ENCODE measurements at places on chromosomes 16 and 17.

DNA sequence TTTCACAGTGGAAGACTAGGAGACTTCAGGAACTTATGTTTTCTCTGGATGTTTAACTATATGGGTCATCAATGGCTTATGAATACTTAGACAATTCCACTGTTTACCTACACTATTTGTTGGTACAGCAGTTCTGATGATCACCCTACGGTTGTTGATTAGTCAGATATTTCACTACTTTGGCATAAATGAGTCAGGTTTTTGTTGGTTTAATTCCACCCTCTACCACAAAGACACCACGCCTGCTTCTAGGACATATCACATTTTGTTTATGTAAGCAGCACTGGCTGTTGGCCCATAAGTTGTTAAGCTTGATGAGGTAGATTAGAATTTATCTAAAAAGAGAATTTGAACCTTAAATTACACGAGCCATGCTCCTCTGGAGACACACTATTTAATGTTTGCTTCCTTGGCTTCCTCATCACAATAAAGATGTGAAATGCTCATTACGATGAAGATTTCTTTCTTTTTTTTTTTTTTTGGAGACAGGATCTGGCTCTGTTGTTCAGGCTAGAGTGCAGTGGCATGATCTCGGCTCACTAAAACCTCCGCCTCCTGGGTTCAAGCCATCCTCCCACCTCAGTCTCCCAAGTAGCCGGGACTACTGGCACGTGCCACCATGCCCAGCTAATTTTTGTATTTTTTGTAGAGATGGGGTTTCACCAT lies 4.3 kb downstream of the GDE1 start:
- DNase-seq: no peak

- no peak for DNase-seq
These were observed 17.1 kb downstream of the GGA3 start for GRCh38 chr17:75244133-75244866.

GRCh38 chr17:76888661-76889060 lies 20.5 kb downstream of the MGAT5B start:
- peak; percentile 43 for DNase-seq

GRCh38 chr17:29483503-29483902 lies 83.3 kb downstream of the ABHD15 start:
- DNase-seq: no peak

GRCh38 chr17:35584061-35584460 lies 3.1 kb upstream of the AP2B1 start:
- no peak for DNase-seq

- no peak for DNase-seq
These were observed 208.5 kb downstream of the STX8 start for GRCh38 chr17:9367156-9367555.

DNA sequence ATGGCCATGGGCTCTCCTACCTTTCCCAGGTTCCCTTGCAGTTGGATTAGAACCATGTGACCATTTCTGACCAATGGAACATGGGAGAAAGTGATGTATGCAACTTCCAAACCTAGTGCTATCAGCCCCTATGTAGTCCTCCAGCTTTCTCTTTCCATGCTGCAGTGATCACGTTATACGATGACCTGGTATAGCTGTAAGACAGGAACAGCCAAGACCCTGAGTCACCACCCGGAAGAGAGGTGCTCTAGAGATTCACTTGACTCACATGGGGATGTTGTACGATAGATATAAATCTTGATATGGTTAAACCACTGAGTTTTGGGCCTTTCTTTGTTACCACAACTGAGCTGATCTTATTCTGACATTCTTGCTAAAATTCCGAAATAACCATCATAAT lies 65.1 kb downstream of the NOG start:
- no peak for DNase-seq

DNA sequence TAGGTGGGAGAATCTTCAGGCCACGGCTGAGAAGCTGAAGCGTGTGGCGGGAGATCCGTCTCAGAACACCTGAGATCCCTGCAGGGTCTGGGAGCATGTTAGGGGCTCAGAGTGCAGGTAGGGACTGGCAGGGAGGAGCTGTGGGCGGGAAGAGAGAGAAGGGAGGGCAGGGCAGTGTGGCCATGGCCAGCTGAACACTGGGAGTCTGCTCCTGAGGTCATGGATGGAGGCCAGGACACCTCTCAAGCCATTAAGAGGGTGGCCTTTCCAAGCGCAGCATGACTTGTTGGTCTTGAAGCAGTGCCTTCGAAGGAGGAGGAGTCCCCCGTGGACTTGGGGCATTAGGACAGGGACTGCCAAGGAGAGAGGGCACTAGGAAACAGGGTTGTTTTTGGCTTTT lies 23.7 kb downstream of the NAA60 start:
- no peak for DNase-seq

- DNase-seq: no peak
These were observed 191.1 kb upstream of the CIBAR2 start for GRCh38 chr16:85303354-85303883.

Measured in BE2C (cell line).